Activated CD4-positive, CD25-positive, alpha-beta regulatory T cell (primary cell): ENCODE measurements at places on chromosomes 6 and 20.

GRCh38 chr6:32973144-32974015, 5.0 kb downstream of the BRD2 start:
- no peak for DNase-seq

DNA sequence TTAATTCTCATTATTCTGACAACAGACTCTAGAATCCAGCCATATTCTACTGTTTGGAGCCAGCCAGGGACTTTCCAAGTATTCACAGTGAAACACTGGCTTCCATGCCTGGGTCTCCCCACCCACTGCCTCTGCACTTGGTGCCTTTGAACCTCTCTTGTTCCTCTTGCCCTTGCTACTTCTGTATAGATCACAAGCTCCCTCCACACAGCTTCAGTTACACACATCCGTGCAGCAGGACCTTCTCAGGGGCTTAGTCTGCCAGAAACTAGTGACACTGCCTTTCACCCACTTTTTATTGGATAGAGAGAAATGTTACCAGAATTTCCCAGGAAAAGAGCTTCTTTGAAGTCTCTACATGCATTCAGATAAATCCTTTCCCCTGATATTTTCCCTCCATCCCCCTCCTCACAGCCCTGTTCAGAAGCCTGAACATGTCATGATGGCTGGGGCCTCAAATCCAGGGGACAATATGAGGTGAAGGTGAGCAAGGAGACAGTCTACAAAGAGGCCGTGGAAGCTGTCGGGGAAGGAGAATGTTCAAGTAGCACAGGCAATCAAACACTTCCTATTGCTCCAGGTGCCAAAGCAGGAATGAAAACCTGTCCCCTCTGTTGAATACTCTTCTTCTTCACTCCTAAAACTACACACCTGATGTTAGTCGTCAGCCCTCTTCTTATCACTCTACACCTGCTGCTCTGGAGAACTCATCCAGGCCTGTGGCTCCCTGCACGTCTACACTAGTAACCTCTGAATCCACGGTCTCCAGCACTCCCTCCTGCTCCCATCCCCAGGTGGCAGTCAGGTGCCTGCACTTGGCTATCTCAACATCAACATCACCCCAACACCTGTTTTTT, 20.2 kb upstream of the HLA-DOA start:
- no peak for DNase-seq

DNA sequence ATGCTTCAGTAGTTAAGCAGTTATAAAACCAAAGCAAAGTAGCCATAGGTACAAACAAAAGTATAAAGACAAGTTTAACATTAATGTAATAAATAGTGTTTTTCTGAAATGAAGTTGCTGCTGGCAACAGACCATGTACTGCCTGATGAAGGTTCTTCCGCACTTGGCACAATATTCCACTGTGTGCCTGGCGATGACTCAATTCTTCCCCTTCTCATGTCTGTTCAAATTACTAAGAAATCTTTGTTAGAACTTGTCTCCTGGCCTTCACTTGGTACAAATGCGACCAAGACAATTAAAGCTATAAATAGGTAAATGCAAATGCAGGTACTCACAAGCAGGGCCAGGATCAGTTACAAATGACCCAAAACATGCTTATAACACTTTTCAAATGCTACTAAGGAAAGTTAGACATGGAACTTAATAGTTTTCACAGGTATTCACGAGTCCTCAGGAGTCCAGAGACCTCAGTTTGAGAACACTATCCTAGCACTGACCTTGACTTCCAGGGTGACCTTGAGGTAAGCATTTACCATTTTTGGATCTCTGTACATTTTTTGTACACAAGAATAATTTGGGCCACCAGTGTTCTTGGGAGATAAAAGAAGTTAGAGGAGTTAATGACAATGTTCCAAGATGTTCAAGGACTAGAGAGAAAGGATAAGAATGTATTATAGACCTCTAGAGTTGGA, 8.1 kb upstream of the DDR1 start:
- DNase-seq: no peak

DNA sequence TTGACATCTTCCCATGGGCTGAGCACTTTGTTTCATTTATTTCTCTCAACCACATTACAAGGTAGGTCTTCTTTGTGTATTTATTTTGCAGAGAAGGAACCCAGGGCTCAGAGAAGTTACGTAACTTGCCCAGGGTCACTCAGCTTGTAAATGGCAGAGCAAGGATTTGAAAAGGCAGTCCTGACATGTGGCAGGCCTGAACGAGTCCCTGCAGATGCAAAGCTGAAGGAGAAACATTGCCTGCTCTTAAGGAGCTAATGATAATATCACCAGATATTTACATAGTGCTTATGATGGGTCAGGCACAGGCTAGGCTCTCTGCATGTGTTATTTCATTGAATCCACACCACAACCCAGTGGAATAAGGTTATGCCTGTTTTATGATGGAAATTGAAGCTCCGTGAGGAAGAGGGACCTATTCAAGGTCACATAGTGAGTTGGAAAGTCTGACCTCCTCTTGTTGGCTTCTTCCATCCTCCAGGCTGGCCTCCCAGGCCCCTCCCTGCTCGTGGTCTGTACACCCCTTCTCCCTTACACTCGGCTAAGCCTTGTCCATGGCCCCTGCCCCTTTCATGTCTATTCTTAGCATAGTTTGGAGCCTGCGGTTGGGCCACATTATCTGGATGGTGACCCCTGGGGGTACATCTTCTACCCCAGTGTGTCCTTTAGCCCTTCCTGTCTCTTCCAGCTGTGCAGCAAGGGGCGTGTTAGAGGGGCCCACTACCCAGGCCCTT, 12.5 kb downstream of the MYH7B start:
- DNase-seq: no peak

DNA sequence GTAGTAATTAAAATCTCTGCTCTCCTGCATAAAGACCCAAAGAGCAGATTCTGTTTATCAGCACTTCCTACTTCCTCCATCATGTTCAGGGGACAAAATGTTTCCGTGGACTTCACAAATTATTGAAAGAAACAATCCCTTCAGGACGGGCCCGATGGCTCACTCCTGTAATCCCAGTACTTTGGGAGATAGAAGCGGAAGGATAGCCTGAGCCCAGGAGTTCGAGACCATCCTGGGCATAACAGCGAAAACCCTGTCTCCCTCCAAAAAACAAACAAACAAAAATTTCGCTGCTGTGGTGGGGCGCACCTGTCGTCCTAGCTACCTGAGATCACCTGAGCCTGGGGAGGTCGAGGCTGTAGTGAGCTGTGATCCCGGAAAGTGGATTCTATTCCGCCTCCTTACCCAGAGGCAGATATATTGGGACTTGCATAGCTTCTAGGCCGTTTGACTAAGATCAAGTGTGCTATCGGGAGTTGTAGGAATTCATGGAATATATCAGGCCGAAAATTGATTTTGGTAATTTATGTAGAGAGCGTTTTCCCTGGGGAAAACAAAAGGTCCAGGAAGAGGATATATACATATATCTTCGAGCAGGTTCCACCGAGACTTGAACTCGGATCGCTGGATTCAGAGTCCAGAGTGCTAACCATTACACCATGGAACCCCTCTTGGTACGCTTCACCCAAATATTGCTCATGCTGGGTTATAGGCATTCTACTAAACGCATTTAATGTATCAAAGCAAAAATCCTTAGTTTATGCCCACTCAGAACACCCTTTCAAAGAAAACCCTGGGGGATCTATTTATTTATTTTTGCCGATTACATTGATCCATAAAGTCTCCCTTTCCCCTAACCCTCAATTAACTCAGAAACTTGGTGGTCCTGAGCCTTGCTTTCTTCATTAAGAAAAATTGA, 74.5 kb upstream of the ZNF184 start:
- no peak for DNase-seq

GRCh38 chr20:32195581-32195980, 12.0 kb downstream of the PLAGL2 start:
- no peak for DNase-seq
